Activated CD8-positive, alpha-beta T cell treated with anti-CD3 and anti-CD28 coated beads, Interleukin-2, amount 10 ng/mL, durations not matched to agents 7 days and 5 days (primary cell): ENCODE measurements at places on chromosomes 6 and 20. TPM values are rescaled to one million over a fixed set of nuclear protein-coding genes. Genes with fewer than 3 reads are reported as not detected.

R3HDML gene
- total RNA-seq, result not detected

APCDD1L gene
- not detected for total RNA-seq

SERPINB6 gene
- total RNA-seq, result 52.8 TPM

TNXB gene
- total RNA-seq, result 4.8 TPM

PSORS1C1 gene
- total RNA-seq, result not detected

RIMS1 gene
- not detected for total RNA-seq

TMEM170B gene
- total RNA-seq, result 0.89 TPM

BPIFB1 gene
- total RNA-seq, result not detected

ZNF165 gene
- total RNA-seq, result 0.97 TPM

BACH2 gene
- 70.9 TPM for total RNA-seq

TRPC4AP gene
- 43.2 TPM for total RNA-seq

EDN1 gene
- total RNA-seq, result not detected

LRRN4 gene
- total RNA-seq, result not detected
